ENCODE measurements at places on chromosomes 12 and 14.
A peak's percentile ranks its signal among the peaks of the same experiment; 100 is the strongest.

- no peak for DNase-seq
Measured at GRCh38 chr12:97358361-97358760, 104.2 kb upstream of the RMST start.

DNA sequence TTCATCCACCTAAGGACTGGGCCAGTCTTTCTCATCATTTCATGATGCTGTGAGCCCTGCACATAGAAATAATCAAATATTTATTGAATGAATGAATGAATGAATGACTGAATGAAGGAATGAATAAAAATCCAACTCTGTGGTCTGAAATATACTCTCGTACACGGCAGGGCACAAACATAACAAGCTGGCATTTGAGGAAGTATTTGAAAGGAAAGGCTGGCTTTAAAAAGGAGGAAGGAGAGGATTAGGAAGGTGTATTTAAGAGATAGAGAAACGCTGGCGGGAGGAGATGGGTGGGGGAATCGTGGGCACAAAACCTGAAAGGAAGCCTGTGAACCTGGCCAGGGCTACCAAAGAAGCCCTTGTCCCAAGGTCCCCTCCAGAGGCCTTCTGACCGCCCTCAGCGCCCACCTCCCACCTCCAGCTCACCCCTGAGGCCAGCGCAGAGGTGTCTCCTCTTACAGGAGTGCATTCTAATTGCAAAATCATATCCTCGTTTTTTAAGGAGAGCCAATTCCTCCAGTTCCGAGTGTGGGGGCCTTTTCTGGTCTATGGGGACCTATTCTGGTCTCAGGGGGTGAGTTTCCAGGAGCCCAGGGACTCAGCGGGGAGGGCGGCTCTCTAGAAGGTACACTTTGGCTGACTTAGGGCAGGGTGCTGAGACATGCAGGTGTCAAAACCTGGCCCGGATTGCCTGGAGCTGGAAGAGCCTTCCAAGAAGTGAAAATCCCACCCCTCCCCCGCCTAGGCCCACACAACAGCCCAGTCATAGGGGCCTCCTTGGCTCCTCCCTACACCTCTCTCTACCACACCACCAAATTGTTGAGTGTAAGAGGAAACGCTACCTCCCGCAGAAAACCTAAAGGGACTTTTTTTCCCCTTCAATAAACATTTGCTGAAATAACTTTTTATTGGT is 8.7 kb upstream of the JDP2 start:
- DNase-seq: peak; percentile 94

GRCh38 chr12:51896236-51896635 is 8.3 kb downstream of the ANKRD33 start:
- no peak for DNase-seq

DNA sequence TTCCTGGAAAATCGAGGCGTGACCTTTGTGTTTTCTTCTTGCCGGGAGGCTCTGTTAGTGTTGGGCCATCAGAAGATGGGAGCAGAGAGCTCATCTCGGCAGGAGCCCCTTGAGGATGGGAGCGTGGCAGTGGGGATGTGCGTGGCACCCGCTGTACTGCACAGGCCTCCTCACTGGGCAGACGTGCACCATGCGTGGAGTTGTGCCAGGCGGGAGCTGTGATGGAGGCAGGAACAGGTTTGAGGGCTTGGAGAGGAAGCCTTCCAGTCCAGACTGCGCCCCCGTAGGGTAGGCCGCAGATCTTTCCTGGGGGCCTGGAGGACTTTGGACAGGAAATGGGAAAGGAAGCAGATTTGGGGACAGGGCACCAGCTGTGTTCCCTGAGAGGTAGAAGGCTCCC is 197.5 kb downstream of the TSPAN9 start:
- no peak for DNase-seq

GRCh38 chr14:45715946-45716345 is 462.9 kb upstream of the MIS18BP1 start:
- no peak for DNase-seq

- no peak for DNase-seq
Measured at GRCh38 chr14:77950371-77951063, 150.6 kb downstream of the ADCK1 start.

GRCh38 chr14:20516921-20517320 is 11.6 kb downstream of the RNASE10 start:
- no peak for DNase-seq

All from activated CD8-positive, alpha-beta T cell treated with anti-CD3 and anti-CD28 coated beads for 36 hours (primary cell).